GM04503 (cell line): ENCODE measurements at places on chromosomes 6 and 20.

DNA sequence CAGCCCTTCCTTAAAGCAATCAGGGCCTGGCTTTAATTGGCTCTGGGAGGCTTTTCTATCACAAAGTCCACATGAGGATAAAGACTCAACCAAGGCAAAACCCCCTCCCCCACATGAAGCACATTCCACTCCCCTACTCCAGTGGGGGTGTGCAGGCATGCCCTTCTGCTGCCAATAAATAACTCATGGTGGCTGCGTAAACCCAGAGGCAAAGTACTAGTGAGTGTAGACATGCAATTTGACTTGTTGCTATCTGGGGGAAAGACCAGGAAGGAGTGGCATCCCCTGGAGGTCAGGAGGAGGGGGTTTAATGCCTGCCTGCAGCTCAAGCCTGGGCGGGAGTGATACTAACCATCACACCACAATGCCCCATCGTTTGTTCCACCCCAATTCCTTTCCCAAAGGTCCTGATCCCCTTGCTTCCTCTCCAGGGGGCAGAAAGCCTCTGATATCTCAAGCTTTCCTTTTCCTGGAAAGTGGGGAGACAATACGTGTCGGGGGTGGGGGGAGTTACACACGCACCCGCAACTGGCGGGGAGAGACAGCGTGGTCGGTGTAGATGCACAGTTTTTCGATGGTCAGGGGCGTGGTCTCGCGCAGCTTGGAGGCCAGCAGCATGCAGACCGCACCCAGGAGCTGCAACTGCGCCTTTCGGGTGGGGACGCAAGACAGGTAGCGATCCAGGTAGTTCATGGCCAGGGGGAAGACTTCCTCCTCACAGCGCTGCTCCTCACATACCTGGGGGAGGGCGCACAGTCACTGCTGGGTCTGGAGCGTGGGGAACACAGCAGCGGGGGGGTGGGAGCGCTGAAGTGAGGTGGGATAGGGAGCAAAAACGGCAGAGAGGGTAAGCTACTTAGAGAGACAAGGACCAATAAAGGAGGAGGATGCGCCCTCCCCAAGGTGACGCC is 1.5 kb downstream of the CCND3 start:
- no peak for DNase-seq

DNA sequence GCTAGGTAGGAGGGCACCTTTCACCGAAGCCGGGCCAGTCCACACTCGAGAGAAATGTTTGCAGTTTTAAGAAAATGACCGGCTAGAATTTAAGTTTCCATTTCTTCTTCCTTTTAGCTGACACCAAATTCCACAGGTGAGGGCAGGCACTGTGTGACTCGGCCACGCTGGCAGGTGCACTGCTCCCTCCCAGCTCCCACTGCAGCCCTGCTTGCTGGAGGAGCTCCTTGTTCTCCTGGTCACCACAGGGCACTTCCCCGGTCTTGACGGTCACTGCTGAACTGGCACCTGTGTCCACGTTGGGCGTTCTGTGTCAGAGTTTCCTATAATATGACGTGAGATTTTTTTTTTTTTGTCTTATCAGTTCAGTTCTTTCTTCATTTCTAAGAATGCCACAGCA is 3.6 kb upstream of the KIF25 start:
- no peak for DNase-seq

DNA sequence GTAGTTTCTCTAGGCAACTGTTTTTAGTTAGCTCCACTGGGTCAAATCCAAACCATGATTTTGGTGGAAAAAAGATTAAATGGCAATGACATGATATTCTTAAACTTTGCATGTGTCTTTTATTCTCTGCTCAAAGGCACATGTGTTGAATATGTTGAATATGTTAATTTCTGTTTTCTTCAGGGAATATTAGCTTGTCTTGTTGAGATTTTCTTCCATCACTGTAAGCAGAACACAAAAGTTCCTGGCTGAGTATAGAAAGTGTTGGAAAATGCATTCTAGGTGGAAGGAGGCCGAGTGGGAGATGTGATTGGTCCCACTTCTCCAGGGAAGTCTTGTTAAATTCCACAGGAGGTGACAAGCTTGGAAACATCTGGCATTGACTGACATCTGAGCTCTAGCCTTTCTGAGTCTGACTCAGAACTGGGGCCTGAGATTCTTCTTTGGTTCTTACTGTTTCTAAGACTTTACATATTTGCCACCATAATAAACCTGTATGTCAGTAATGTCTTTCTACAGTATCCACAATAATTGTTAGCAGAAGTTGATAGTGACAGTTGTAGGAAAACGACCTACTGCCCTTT is 81.1 kb downstream of the LAMA4 start:
- DNase-seq: no peak

DNA sequence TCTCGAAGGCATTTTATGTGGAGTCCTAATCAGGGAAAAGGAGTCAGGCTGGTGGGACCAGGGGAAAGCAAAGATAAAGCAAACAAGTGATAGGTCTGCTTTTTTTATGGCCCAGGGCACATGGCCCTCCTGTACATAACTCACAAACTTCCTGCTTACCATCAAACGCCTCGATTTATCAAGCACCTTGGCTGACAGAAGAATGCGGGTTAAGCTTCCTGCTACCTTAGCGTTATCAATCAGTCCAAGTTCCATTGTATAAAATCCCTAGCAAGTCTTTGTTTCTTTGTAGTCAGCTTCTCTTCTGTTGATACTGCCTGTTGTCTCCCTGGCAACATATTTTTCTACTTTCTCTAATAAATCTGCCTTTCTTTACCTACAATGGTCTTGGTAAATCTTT is 4.1 kb upstream of the TRIM27 start:
- DNase-seq: no peak

DNA sequence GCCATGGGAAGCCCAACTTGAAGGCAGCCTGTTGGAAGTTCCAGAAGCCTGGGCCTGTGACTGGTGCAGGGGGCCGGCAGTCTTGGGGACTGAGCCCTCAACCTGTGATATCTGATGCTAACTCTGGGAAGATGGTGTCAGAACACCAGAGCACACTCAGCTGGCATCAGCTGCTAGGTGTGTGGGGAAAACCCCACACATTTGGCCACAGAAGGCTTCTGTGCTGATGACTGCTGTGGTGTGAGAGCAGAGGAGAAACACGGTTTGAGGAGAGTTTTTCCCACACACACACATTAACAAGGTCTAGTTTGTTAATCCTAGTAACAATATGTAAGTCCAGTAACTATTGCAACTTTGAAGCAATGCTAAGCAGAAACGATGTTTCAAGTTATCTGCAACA is 78.0 kb downstream of the PSMB1 start:
- DNase-seq: no peak

- no peak for DNase-seq
These were observed 13.9 kb upstream of the CD93 start for GRCh38 chr20:23099791-23100719.

DNA sequence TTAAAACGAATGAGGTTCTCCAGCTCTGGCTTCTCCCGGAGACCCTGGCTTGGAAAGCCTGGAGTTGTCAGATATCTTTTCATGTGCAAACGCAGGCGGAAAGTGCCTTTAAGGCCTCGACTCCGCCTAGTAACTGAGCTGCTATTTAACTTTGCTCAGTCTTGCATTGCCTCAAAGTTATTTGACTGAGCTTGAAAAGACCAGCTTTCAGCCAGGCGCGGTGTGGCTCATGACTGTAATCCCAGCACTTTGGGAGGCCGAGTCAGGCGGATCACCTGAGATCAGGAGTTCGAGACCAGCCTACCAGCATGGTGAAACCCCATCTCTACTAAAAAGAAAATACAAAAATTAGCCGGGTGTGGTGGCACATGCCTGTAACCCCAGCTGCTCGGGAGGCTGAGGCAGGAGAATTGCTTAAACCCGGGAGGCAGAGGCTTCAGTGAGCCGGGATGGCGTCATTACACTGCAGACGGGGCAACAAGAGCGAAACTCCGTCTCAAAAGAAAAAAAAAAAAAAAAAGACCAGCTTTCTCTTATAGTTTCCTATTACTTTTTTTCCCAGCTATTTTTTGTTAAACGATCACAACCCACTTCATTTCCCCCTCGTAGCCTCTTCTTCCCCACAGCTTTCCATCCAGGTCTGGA is 1.9 kb downstream of the GCNT2 start:
- DNase-seq: no peak

DNA sequence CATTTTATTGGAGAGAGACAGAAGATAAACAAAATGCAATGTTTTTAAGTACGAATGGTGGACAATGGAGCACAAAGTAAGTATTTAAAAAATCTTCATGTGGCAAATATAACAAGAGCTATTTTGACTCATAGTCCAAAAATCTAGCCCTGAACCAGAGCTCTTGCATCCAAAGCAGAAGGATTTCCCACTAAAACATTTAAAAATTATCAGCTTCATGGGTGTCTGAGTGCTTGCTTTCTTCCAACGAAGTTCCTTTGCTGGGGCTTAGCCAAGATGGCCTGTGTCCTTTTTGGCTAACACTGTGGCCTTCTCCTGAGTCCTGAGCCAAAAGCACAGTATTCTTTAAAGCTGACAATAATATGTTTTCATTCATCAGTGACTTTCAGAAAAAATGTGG is 161.7 kb downstream of the RIMS1 start:
- peak; percentile 59 for DNase-seq

- no peak for DNase-seq
These were observed 193.1 kb downstream of the SIM1 start for GRCh38 chr6:100271625-100272024.

GRCh38 chr6:21826023-21826422 is 232.5 kb downstream of the SOX4 start:
- no peak for DNase-seq

- no peak for DNase-seq
These were observed 59.2 kb downstream of the RBM38 start for GRCh38 chr20:57450419-57450818.

GRCh38 chr6:41503827-41504465 is 42.2 kb upstream of the FOXP4 start:
- no peak for DNase-seq

GRCh38 chr6:30167101-30167500 is 3.8 kb downstream of the TRIM15 start:
- no peak for DNase-seq

DNA sequence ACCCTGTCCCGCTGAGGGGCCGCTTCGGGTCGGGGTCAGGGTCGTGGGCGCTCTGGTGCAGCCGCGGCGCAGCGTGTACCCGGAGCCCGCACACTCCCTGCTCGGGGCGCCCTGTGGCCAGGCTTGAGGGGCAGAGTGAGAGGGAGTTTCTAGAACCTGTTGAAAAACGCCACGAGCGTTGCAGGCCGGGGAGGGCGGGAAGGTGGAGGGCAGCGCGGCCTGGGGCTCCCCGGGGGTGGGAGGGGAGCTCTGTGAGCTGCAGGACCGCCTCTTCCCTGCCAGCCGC is 539 bp upstream of the BHLHE23 start:
- DNase-seq: no peak

DNA sequence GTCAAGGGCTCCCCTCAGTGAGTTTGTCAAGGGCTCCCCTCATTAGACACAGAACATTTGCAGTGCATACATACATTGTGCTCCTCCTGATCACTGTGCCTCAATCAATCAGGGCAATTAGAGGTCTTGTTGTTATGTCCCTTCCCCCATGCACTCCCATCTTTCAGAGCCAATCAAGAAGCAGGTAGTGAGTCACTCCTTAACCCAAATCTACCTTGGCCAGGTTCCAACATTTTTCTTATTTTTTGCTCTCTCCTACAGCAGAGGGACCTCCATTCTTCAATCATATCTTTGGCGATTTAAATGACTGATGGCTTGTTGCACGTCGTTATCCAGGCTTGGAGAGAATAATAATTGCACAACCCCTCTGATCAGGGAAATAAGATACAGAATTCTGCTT is 409.9 kb upstream of the SPTLC3 start:
- DNase-seq: no peak

DNA sequence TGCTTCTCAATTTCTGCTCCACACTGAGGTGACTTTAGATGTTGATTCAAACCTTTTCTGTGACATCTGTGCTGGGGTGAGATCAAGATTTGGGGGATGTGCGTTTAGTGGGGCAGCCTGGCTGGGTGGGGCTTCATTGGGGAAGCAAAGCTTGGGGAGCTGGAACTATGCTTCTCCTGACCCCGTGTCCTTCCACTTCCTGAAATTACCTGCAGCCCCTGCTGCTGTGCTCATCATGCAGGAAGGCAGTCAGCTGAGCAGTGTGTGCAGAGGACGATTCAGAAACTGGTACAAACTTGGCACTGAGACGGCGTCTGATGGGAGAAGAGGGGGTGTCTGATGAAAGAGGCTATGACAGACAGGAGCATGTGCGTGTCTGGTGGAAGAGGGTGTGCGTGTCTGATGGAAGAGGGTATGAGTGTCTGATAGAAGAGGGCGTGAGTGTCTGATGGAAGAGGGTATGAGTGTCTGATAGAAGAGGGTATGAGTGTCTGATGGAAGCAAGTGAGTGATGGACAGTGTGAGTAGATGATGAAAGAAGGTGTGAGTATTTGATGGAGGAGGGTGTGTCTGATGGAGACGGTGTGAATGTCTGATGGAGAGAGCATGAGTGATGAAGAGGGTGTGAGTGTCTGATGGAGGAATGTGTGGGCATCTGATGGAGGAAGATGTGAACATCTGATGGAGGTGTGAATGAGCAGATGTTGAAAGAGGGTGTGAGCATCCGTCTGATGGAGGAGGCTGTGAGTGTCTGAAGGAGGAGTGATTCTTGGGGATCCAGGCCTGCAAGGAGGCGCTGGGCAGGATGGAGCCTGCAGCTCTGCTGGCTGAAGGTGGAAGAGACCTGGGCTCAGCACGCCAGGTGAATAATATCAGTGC is 103.4 kb downstream of the SYCP2 start:
- DNase-seq: no peak

DNA sequence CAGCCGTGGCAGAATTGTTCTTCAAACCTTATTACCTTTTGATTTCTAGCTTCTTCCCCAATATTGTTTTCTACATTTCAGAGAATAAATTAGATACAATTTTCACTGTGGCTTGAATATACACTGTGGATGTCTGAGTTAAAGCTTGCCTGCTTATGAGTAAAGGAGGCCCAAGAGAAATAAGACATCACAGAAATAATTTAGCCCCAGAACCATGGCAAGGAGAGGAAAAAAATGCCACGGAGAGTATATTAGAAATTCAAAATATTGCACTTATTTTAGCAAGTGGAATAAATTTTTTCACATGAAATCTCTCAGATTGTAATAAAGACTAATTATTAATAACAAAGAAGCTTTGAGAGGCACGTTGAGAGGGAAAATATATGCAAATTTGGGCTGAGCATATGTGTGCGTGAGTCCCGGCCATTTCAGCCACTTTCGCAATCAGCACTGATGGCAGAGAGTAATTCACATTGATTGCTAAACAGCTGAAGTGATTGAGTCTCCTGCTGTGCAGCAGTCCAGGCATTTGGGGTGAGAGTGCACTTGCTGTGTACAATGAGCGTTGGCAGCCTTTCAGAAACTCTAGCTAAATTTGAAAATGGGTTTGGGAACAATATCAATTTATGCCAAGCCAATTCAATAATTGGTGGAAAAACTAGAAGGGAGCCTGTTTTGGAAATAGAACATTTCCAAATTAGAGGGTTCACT is 596.0 kb downstream of the EPM2A start:
- DNase-seq: no peak

DNA sequence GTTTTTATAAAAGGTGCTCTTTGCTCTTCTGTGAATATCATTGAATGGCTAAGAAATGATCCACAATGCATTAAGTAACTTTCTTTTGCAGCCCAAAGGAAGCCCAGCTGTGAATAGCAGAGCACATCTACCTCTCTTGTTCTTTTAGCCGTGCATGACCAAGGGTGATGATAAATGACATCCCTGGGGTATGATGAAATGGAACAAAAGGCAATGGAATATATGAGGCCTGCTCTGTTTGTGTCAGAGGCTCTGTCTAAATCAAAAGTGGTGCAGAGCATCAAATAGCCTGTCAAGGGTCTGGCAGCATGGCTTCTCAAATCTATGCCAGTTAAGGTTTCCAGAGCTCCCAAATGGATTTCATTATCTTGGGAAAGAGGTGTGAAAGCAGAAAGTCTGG is 362.6 kb upstream of the RNF217 start:
- no peak for DNase-seq
